ENCODE measurements at places on chromosomes 7 and 10.
A peak's percentile ranks its signal among the peaks of the same experiment; 100 is the strongest.

- DNase-seq, result no peak
These were observed 415.7 kb downstream of the GRID1 start for GRCh38 chr10:85950921-85951320.

DNA sequence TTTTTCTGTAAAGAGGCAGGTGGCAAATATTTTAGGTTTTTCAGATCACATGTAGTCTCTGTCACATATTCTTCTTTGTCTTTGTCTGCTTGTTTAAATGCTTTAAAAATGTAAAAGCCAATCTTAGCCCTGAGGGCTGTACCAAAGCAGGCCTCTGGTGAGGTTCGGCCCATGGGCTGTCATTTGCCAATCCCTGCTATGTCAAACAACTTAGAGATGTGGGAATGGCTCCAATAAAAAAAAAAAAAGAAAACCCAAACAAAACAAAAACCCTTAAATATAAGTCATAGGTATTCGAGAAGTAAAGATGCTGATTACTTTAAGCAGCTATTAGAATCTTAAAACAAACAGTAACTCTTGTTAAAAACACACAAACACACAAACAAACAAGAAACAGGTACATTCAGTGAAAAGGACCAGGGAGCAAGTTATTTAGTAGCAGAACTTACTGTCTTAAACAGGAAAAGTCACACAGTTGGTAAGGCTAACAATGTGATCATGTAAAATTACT lies 61.4 kb upstream of the NAMPT start:
- no peak for DNase-seq

GRCh38 chr7:106418526-106418925 lies 133.7 kb upstream of the NAMPT start:
- no peak for DNase-seq

- DNase-seq, result no peak
These were observed 165.7 kb downstream of the CPEB3 start for GRCh38 chr10:92125144-92125543.

GRCh38 chr7:130831817-130832481 lies 97.9 kb upstream of the KLF14 start:
- no peak for DNase-seq

- no peak for DNase-seq
These were observed 765.4 kb downstream of the SORCS1 start for GRCh38 chr10:106399112-106399511.

- no peak for DNase-seq
These were observed 109.4 kb downstream of the ARHGAP22 start for GRCh38 chr10:48495282-48496045.

GRCh38 chr7:17086403-17086802 lies 204.6 kb upstream of the AGR3 start:
- no peak for DNase-seq

GRCh38 chr7:55516409-55516808 lies 55.9 kb downstream of the VOPP1 start:
- DNase-seq, result no peak

- peak; percentile 53 for DNase-seq
These were observed 30.0 kb upstream of the PCGF5 start for GRCh38 chr10:91190388-91190870.

GRCh38 chr10:13348216-13349017 lies at the start of gene SEPHS1:
Gene SEPHS1 (minus strand): TSS chr10:13348293. CDS start chr10:13344950, 3,343 bp downstream.
- DNase-seq, result no peak

GRCh38 chr7:47347816-47348385 lies 234.0 kb downstream of the TNS3 start:
- DNase-seq, result no peak

DNA sequence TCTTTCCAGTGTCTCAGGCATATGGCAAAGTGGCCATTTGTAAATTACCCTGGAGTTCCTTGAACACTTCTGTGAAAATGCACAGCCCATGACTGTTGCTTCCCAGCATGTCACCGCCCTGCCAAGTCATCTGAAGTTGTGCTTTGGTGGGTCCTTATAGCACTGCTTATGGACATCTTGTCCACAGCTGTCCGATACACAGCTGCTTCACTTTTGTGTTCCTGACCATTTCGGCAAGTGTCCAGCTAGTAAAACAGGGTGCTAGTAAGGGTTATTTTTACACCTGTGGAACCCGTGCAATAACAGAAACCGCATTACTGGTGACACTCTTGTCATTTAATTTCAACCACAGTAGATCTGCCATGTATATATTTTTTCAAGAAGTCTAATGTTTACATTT lies 29.7 kb downstream of the PIP4K2A start:
- no peak for DNase-seq

GRCh38 chr10:28312572-28312971 lies 9.7 kb upstream of the MPP7 start:
- no peak for DNase-seq

DNA sequence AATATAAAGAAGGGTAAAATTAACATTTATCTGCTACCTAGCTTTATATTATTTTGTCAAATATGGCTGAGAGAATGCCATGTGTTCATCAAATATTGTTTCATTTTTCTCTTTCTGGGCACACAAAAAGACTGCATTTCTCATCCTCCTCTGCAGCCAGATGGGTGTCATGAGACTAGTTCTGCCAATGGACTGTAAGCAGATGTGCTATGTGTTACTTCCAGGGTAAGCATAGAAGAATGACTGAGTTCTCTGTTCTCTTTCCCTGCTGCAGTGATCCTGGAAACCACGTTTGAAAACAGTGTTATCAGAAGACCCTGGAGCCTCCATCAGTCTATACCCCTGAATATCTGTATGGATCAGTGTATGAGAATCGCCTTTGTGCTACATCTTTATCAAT lies 24.1 kb upstream of the SLK start:
- no peak for DNase-seq

GRCh38 chr7:22083704-22084240 lies 138.1 kb upstream of the CDCA7L start:
- no peak for DNase-seq

DNA sequence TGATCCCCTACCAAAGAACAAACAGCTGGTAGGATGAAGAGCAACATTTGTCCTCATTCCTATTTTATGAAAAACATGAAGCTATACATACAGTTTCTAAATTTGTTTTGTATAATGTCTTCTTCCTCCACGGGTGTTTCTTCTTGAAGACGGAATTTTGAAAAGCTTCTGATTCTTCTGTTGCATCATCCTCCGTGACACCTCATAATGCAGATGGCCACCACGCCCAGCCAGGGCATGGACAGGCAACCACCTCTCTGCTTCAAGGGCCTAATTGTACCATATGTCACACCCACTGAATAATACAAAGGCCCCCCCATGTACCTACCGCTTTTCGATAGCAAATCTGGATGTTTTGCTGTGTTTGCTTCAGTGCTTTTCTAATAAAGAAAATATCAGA lies at the start of gene SUN3:
TSS of gene SUN3 (minus strand) at position 170 of the 400 bp plus-strand sequence. CDS start at position 1, 169 bp downstream.
- DNase-seq, result no peak

- no peak for DNase-seq
These were observed 55.9 kb upstream of the MYL10 start for GRCh38 chr7:101684983-101685330.

DNA sequence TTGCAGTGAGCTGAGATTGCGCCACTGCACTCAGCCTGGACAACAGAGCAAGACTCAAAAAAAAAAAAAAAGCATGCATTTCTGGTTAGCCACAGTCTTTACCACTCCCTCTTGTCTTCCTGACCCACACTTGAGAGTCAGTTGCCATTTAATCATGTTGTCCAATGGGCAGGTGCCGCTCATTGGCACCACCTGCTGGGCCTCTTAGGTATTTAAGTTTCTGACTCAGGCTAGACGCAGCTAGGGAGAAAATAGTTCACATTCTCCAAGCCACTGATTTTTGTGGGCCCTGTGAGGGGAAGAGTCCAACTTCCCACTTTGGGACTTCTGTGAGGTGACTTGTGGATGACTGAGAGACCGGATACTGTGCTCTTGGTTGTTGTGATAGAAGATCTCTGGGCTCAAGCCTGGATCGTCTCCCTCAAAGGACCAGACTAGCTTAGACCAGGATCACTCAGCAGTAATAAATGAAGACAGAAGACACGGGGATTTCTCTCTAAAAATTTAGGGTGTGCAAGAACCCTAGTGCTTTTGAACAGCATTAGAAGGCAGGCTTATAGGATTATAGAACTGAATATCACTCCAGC lies 26.8 kb upstream of the SORCS3 start:
- no peak for DNase-seq

DNA sequence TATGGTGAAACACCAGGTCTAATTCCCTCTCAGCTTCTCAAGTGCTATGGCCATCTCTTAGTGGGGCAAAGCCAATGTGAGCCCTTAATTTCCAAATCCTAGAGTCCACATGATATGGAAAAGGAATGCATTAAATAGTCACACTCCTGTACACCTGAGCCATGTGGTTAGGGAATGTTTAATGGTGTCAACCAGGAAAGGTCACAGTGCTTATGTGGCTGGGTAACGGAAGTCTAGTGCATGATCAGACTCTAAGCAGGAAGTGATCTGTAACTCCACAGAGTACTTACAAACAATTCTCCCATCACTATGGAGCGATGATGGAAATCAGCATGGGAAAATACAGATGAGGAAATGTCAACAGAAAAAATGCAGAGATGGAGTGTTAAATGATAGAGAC lies 148.8 kb downstream of the MAGI2 start:
- DNase-seq, result no peak

DNA sequence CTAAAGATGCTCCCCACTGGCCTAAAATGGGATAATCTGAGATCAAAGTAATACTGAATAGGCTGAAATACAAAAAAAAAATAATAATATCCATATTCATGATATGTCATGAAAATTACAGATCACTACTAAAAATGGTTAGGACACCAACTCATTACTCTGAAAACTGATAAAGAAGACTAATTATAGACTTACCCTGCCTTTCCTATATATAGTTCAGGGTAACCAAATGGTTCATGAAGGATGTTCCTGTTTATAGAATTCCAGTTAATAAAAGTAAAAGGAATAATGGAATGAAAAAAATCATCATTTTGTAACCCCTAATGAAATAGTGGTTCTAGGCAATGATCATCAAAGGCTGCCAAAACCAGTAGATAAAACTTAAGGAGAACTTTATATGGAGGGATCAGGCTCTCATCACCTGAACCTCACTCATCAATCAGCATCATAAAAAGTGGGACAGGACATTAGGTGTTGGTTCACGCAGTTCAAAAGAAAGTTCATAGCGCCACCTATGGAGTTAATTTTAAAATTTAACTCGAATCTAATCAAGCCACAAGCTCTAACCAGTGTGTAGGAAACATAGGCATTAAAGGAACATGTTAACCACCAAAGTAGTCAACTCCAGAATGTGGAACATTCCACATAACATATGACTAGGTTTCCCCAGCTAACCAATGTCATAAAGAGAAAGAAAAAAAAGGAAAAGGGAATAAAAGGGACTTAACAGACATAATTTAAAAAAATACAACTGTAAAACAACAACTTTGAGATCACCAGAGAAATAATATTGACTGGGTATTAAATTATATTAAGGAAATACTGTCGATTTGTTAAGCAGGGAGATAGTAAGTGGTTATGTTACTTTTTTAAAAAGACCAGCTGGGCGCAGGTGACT lies 35.7 kb downstream of the P4HA1 start:
- DNase-seq, result no peak

DNA sequence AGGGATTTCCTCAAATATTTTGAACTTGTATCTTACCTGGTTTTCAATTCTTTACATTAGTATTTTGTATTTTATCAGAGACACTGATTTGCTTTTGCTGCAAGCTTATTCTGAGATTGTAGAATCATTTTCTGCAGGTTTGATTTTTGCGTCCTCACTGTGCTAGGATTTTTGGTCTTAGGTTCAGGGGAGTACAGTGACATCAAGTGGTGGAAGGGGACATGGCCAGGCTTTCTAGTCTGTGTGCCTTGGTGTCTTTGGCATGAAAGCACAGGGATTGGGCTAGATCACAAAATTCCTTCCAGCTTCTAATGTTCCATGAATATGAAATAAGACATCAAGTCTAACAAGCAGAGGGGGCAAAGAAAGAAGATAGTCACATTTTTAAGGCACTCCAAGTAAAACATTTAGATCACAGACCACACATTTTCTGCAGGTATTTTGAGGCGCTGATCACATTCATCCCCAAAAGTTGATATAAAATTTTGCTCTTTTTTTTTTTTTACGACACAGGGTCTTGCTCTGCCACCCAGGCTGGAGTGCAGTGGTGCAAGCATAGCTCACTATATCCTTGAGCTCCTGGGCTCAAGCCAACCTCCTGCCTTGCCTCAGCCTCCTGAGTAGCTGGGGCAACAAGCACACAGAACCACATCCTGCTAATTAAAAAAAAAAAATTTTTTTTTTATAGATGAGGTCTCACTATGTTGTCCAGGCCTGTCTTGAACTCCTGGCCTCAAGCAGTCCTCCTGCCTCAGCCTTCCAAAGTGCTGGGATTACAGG lies 124.4 kb downstream of the PON1 start:
- peak; percentile 19 for DNase-seq

GRCh38 chr10:122122493-122122892 lies 133.5 kb downstream of the TACC2 start:
- DNase-seq, result no peak

DNA sequence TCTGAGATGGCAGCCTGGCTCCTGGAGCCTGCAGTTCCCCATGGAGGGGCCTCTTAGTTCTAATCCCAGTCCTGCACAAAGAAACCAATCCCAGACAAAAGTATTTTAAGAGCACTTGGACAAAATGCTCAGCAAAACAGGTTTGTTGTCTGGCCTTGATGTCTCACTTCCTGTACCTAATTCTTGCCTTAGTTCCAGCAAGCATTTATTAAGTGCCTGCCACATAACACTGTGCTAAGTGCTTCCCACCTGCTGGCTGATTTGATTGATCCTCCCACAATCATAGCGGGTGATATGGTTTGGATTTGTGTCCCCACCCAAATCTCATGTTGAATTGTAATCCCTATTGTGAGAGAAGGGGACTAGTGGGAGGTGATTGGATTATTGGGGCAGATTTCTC lies 65.7 kb upstream of the HABP2 start:
- no peak for DNase-seq
